NCI-H2081 treated with DMSO at 0.1 percent for 48 hours (cell line): ENCODE measurements at places on chromosomes 6 and 20.
A peak's percentile ranks its signal among the peaks of the same experiment; 100 is the strongest.

DNA sequence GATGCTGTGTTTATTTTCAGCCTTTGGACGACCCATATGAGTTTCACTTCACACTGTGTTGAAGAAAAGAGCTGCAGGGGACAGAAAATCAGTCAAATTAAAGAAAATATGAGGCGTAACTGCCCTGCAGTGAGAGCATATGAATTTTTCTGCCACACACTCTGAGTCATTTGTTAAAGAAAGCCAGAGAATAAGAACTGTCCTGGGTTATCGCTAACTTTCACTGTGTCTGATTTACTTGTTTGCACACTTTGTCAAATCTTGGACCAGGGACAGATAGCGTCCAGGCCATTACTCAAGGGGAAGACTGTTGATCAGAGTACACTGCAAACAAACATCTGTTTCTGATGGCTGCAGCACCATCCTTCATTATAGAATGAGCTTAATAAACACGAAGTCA is 126.8 kb upstream of the AGPAT4 start:
- DNase-seq, result no peak

DNA sequence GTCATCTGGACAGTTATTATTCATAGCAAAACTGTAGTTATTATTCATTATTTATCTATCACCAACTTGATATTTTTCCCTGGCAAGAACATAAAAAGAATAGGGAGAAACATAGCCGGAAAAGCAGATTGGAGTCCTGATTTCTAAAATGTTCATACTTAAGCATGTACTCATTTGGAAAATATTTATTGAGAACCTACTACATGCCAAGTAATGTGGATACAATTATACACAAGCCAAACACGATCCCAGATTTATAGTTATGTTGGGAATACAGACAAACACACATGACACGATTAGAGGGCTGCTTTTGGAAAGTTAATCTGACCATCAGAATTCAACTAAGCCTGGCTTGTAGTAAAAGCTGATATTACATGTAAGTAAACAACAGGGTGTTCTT is 30.7 kb downstream of the ARHGAP18 start:
- no peak for DNase-seq

DNA sequence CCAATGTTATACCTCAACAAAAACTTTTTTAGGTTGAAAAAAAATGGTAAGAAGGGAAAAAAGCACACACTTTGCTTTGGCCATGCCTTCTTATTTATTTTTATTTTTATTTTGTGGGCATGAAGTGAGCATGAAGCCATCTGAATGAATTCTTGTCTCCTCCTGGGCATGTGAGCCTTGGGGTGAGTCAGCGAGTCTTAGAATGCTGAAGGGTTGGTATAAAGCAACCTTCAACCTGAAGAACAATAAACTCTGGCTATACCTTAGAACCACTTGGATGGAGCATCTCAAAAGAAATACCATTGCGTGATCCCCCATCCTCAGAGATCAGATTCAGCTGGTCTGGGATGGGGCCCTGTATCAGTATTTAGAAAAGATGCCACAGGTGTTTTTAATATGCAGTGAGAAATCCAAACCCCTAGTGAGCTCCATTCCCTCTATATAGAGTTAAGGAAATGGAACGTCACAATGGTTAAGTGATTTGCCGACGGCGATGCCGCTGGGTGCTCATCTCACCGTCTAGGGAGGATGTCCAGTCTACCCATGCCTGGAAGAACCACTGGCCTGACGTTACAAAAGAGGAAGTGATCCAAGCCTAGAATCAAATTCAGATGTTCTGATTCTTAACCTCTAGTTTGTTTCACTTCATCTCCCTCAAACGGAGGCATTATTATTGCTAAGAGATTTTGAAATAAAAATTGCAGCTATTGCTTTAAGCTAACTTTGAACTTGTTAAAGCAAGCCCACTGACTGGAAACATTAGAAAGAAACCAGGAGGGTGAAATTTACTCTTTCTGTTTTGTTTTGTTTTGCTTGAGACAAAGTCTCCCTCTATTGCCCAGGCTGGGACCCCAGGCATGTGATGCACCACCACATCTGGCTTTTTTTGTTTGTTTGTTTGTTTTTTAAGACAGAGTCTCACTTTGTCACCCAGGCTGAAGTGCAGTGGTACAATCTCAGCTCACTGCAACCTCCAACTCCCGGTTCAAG is 67.1 kb downstream of the EDN1 start:
- no peak for DNase-seq

GRCh38 chr6:1778686-1779235 is 169.0 kb downstream of the FOXC1 start:
- no peak for DNase-seq

GRCh38 chr6:6790891-6791290 is 202.4 kb downstream of the LY86 start:
- DNase-seq, result no peak

DNA sequence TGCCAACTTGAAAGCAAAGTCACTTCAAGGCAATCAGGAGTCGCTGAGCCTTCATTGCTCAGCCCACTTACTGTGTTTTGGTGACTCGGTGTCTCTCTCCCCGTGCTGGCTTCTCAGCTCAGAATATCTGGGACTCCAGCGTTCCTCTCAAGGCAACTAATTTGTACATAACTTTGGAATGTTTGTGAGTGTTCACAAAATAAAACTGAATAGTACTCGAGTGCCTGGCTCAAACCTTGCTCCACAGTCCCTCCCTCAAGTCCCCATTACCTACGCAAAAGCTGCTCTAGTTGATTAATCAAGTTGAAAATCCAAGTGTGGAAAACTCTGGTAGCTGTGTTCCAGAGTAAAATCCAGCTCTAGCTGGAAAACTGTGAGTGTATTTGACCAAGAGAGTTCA is 8.6 kb downstream of the IPCEF1 start:
- DNase-seq, result no peak

GRCh38 chr6:118397671-118398465 is 150.2 kb upstream of the PLN start:
- no peak for DNase-seq

- no peak for DNase-seq
These were observed 61.1 kb upstream of the CCN6 start for GRCh38 chr6:111992851-111993250.

DNA sequence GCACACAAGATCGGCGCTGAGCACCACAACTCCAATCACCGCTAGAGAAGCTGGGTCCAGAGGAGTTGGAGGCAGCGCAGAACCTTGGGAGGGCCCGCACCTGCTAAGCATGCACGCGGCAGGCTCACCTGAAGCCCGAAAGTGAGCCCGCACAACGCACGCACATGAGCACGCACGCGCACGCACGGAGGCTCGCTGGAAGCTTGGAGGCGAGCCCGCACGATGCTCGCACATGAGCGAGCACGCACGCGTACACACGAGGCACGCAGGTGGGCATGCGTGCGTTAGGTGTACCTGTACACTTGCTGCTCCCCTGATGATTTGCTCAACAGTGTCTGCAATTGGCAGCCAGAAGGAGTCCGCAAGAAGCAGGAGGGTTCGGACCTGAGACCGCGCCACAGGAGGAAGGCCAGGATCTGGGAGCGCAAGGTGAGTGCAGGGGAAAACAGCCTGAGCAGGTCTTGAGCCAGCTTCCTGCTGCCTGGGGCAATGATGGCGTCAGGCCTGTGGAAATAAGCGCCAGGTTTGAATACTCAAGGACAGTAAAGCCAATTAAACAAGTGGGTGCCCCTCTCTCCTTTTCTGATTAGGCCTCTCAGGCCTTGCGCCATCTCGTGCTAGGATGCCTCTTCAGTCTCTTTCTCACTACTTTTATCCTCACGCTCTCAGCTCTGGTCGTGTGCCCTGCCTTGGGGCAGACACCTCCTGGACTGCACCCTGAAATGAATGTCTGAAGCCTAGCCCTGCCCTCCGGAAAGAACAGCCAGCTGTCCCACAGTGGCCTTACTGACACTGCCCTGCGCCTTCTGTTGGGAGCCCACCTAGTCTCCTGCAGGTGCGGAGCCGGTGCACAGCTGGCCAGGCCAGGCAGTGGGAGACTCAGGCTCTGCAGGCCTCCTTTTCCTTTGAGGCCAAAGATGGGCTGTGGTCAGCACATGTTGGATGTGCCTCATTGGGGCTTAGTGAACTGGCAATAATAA is 340.4 kb downstream of the CDC5L start:
- no peak for DNase-seq

GRCh38 chr20:32518593-32519380 is 66.3 kb downstream of the NOL4L start:
- no peak for DNase-seq

GRCh38 chr6:116579143-116579542 is 7.8 kb downstream of the RWDD1 start:
- no peak for DNase-seq

GRCh38 chr20:5486377-5487054 is 169.8 kb upstream of the PROKR2 start:
- no peak for DNase-seq

DNA sequence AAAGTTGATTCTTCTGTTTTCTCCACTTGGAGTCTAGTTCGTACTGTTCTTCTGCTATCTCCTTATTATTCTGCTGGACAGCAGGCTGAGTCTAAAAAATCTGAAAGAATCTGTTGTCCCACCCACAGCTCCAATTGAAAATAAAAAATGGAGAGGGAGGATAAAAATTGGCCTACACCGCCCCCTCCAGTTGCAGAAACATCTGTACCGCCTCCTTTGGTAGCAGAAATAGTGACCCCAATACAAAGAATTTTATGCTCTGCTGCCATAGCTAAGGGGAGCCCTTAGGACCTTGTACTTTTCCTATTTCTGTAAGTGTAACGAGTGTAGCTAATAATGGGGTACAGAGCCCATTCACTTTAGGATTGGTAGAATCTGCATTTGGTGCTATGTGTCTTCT is 4.9 kb upstream of the FKBP1A start:
- no peak for DNase-seq

DNA sequence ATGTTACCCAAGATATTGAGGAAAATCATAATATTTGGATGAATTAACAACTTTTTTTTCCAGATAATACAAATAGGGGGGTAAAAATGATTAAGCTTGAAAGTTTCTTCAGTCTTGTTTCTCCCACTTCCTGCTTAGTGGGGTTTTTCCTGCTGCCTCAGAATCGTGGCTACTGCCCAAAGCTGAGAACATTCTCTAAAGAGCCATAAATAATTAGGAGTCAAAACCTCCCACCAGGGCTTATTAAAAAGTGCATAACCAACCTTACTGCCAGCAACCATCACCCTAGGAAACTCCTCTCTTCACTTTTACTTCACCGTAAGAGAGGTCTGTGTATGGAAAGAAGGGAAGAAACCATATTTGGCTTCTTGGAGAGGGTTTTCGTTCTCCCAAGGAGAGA is 9.0 kb upstream of the LCA5 start:
- no peak for DNase-seq

DNA sequence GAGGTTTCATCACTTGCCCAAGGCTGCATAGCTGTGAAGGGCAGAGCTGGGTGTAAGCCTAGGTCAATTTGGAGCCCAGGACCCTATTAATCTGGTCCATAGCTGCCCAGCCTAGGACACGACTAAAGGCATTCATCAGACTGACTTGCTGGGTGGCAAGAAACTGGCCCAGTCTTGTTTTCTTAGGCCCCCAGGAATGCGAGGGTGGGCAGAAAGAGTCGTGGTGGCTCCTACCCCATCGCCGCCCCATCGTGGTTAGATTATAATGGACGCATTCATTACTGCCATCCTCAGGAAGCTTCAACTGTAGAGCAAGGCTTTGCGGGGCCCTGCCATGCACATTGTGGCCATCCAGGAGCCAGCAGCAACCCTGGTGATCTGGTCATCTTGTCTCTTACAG is 16.1 kb downstream of the DYNLRB1 start:
- no peak for DNase-seq

DNA sequence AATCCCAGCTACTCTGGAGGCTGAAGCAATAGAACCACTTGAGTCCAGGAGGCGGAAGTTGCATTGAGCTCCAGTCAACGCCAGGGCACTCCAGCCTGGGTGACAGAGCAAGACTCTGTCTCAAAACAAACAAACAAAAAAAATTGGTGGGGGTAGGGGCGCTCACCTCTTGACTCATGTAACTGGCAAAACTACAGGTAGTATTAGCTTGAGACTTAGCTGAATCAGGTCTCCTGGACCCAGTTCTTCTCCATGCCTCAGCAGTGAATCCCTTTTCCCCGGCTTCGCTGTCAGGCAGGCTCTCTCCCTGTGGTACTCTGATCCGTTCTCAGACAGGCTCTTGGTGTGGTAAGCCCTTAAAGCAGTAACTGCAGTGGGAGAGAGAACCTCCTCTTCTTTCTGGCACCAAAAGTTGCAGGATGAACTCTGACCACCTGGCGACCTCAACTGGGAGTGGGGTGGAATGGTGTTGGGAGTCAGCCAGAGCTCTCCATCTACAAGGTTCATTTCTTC is 12.9 kb downstream of the SLC9A8 start:
- DNase-seq, result no peak

GRCh38 chr6:123211777-123212545 is 215.9 kb downstream of the CLVS2 start:
- DNase-seq, result no peak

DNA sequence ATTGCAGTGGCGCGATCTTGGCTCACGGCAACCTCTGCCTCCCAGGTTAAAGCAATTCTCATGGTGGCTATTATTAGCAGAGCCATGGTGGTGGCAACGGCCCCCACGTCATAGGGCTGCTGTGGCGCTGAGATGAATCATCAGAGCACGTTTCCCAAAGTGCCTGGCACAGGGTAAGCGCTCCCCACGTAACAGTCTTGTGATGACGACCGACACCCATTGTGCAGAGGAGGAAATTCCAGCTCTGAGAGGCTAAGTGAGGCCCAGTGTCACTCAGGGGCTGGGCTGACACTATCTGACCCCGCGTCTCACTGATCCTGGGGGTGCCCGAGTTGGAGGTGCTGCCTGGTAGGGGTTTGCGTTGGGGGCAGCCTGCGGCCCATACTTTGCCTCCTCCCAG is 16.2 kb downstream of the SUN5 start:
- DNase-seq, result no peak

GRCh38 chr6:122838060-122838780 is 49.2 kb downstream of the SMPDL3A start:
- no peak for DNase-seq

DNA sequence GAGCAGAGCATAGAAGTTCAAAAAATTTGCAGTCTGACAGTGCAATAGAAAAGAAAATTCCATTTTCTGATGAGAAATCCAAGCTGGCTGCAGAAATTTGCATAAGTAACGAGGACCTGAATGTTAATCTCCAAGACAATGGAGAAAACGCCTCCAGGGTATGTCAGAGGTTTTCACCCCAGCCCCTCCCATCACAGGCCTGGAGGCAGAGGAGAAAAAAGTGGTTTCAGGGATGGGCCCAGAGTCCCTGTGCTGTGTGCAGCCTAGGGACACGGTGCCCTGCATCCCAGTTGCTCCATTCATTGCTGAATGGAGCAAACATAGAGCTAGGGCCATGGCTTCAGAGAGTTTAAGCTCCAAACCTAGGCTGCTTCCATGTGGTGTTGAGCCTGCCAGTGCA is 327.9 kb upstream of the KHDRBS2 start:
- no peak for DNase-seq

DNA sequence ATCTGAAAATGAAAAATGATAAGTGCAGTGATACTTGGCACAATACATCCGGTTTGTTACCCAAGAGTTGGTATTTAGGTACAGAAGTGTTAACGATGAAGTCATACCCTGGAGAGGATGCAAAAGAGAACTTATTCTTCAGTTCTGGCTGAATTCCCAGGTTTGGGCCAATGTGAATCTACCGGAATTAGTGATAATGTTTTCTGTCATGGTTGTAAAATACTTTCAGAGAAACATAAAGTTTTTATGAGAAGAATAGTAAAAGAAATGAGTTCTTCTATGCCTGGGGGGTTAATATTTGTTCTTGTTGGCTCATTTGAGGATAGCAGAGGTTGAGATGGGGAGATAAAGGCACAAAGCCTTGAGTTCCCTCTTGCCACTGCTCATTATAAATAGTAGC is 509.9 kb upstream of the POU3F2 start:
- peak; percentile 6 for DNase-seq
